GM12878 (cell line): ENCODE measurements at places on chromosomes 5 and 9.

DNA sequence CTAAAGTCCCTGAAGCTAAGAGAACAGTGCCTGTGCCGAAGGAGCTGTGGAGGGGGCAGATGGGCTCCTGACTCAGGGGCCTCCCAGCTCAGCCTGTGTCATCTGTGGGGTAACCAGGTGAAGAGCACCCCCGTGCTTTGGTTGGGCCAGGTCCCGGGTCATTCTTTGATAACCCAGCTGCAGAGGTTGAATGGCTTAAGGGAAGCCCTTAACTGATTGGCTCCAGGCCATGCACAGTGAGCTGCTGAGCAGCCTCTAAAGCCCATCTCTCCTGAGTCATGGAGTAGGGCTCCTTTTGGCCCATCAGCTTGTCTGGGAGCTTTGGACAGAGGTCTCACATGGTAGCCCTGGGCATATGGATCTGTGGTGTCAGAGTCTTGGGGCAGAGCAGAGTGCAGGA, 28.7 kb downstream of the COL27A1 start:
- DNase-seq, result no peak

DNA sequence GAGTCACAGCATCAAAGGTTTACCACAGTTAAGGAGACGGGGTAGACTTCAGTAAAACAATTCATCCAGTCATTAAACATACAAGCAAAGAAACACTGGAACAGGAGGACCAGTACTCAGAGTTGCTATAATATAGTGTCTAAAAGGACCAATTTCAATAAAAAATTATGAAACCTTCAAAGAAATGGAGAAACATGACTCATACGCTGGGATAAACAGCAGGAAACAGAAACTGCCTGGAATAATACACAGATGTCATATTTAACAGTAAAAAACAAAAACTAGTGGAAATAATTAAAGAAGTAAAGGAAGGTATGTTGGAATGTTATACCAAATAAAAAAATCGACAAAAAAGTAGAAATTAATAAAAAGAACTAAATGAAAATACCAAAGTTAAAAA, 1075.9 kb downstream of the NR2F1-AS1 start:
- no peak for DNase-seq

DNA sequence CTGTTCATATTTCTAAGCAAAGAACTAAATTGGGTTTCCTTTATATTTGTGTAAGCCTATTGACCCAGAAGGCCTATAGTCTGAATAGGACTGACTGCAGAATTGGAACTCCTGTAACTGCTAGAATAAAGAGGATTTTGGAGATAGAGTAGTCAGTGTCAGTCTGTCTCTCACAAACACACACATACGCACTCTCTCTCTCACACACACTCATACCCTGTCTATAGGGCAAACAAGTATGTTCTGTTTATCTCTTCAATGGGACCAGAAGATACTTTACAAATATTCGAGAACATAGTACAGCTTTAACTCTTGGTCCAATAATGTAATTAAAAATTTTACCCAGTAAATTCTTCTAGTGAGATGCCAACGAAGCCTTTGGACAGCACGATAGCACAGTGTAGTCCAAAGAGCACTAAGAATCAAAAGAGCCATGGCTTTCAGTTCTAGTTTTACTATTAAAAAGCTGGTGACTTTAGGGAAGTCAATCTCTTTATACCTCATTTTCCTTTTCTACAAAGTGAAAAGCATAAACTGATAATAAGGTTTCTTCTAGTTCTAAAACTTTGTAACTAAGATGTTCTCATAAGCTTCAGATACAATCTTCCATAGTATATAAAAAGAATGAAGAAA, 19.3 kb downstream of the ABHD17B start:
- DNase-seq, result no peak

- no peak for DNase-seq
Observed at GRCh38 chr5:1027631-1028441, 19.2 kb downstream of the NKD2 start.

DNA sequence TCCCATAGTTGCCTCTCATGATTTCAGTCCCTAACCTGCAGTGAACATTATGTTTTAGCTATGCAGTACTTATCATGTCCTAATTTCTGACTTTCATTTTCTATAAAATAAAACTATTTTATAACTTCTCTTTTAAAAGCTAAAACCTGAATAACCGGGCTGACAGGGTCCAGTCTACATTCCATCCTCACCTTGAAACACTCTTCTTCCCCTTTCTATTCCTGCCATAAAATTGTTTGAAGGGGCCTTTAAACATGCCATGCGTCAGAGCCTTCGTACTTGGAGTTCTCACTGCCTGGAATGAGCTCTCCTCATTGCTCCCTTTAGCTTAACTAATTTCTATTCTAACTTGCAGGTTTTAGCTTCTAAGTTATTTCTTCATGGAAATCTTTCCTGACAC, 143.0 kb upstream of the PRLR start:
- DNase-seq, result no peak

DNA sequence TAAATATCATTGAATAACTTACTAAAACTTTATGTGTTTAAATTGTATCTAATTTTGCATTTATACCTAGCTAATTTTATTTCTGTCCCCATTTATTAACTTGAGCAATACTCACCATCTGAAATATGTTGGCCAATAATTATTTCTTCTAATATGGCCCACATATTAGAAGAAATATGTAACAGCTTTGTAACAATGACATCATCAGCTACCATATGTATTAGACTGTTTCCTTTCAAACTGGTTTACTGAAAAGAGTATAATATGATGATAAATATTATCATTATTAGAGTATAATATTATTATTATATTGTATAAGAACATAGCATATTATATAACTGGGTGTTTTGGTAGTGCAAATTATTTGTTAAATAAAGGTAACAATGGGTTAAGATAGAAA, 220.5 kb downstream of the FBXL7 start:
- DNase-seq, result no peak

DNA sequence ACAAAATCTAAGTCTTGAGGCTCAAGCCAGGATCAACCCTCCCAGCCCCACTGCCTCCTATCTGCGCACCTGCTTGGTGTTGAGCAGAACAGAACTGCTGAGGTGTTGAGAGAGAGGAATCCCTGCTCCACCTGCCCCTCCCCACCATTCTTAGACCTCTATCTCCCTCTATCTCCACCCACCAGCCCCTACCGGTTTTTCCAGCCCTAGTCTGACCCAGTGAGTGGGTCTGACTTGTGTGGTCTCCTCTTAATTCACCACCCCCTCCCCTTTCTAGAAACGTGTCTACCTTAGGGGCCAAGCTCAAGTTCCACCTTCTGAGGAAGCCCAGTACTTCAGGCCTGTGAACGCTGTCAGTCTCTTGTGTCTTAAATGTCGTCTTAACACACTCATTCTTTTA, 93.7 kb downstream of the ARHGAP26 start:
- DNase-seq, result no peak

GRCh38 chr9:79885093-79885857, 313.5 kb downstream of the TLE4 start:
- DNase-seq, result no peak

DNA sequence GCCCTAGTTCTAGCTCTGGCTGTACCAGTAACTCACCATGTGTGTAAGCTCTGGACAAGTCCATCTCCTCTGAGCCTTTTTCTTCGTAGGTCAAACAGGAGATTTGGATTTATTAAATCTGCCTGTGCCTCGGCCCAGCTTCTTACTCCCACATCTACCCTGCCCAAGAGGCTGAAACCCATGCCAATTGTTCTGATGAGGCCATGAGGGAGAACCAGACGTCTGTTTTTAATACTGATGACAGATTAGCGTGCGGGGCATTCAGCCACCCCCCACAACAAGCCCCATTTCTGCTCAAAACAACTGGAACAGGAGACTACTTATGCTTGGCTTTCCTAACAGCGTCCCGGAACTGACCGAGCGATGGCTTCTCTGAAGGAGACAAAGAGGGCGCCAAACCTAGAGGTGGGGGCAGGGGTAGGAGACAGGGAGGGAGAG, 81.2 kb upstream of the TRIM32 start:
- no peak for DNase-seq

DNA sequence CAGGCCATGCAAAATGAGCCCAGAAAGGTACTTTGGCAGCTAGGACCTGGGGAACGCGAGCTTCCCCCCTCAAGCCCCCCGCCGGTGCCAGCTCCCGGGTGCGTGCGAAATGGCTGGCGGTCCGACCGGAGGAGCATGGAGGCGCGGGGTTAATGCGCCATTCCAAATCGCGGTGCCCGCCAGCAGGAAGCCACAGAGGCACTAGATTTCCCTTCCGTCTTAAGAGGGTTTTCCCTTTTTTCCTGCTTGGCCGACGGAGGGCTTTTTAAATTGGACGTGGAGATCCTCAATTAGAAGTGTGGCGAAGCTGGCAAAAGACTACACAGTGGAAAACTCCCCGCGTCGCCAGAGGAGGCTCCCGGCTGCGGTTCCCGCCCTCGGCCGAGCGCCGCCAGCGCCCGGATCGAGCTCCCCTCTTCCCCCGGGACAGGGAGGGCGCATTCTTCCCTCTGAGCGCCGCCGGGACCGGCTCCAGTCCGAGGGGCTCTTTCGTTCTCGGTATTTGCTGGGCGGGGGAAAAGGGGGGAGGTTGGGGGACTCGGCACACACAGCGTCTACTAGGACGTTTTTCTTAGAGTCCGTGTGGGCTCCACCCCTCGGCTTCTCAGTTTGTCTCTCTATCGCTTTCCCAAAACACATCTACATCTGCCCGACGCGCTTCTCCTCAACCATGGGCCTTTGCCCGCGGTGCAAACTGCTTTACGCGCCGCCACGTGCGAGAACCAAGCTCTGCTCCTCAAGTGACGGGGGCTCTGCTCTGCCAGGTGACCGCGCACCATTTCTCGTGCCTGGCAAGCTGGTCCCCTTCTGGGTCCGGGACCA, 3.0 kb downstream of the GDNF start:
- DNase-seq, result no peak

- no peak for DNase-seq
Observed at GRCh38 chr5:81728301-81728700, 22.6 kb downstream of the SSBP2 start.

- no peak for DNase-seq
Observed at GRCh38 chr5:126416266-126416925, 6.8 kb upstream of the GRAMD2B start.
